ENCODE measurements at places on chromosomes 7 and 10.
A peak's percentile ranks its signal among the peaks of the same experiment; 100 is the strongest.

- DNase-seq, result peak; percentile 88
Measured at GRCh38 chr10:124153023-124153826, 59.8 kb upstream of the CHST15 start.

DNA sequence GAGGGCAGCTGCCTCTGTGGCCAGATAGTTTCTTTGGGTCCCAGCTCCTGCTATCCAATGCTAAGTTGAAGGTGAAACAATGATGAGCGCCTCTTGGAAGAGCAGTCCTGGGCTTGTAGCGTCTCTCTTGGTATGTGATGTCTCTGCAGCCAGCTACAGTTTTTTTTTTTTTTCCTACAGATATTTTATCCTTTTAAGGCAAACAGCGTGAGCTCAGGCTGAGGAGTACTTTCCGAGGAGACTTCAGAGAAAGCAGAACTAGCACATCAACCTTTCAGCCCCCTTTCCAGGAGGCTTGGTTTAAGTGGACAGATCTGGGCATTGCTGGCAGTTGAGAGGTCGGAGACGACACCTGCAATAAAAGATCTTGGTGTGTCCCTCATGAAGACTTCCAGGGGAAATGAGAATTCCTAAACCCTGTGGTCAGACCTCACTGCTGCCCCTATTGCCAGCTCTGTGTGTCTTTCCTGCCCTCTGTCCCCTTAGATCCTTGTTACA is 9.1 kb downstream of the PRKG1 start:
- DNase-seq, result no peak

DNA sequence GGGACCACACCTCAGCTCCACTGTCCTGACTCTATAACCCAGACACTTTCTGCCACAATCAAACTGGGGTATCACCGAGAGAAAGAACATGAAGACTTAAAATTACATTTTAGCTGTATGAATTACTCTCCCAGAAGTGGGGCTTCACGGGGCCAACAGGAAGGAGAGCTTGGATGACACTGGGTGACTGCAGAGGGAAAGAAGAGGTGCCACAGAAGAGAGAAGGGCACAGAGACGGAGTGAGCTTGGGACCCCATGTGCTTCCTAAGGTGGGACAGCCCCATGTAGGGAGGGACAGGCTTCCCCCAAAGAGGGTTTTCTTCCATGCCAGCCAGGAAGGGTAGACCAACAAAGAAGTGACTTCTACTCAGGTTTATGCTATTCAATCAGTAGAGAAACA is 162.0 kb upstream of the RHEB start:
- no peak for DNase-seq

DNA sequence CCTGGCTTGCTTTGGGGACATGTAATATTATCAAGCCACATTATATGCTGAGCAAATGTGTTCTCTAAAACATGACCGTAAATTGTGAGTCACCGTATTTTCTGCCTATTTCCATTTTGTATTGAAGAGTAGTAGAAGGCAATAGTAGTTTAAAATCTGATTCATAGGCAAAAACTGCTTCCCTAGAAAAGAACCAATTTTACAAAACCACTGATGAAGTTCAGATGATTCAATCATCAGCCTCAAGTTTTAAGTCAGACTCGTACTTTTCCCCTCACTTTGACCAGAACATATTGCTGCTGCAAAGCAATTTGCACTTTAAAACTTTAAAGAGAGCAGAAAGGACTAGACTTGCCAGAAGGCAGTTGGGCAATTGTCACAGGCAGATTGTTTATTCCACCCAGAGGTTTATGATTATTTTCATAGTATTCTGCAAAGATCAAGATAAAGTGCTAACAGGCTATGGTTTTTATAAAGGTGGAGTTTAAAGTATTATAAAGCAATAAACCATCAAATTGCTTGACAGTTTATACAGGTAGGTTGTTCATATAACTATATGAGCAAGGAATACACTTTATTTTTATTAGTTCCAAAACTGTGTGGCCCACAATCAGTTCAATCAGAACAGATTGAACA is 168.2 kb downstream of the ETV1 start:
- no peak for DNase-seq

GRCh38 chr7:119086026-119086425 is 861.5 kb downstream of the ANKRD7 start:
- DNase-seq, result no peak
